Uterus (tissue), 4 donors: ENCODE measurements at places on chromosomes 2 and 18. TPM values are rescaled to one million over a fixed set of nuclear protein-coding genes. Genes with fewer than 3 reads are reported as not detected.

DNA sequence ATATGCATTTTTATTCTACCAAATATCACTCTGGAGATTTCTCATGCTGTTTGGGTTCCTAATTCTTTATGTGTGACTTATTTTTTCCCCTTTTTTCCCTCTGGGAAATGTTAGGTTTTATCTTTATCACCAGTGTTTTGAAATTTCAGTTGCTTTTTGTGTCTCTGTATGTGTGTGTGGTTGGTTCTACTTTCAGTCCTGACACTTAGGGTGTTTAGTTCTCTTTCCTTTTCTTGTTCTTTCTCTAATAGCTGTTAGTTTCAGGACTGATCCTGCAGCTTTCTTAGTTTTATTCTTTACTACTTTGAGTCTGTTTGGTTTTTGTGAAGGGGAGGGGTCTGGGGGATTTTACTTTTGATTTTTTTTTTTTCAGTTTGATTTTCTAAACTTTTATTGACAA is 23.1 kb downstream of the PPM1B start:
- DNase-seq: no peak

DNA sequence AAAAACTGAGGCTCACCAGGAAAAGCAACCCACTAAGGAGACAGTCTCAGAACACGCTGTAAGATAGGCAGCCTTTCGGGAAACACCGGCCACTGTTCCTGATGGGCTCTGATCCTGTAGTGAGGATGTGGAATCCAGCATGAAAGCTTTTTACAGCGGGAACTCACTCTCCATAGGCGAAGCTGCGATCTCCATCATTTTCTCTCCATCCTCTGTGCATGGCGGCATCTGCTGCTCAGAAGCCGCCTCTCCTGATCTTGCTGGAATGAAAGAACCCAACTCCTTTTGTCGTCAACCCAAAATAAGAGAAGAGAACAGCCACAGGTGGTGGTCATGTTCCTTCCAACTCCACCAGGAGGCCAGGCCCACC is 49.9 kb downstream of the TMEM18 start:
- no peak for DNase-seq

GRCh38 chr2:100782380-100782878 is 37.5 kb upstream of the NPAS2 start:
- no peak for DNase-seq

DNA sequence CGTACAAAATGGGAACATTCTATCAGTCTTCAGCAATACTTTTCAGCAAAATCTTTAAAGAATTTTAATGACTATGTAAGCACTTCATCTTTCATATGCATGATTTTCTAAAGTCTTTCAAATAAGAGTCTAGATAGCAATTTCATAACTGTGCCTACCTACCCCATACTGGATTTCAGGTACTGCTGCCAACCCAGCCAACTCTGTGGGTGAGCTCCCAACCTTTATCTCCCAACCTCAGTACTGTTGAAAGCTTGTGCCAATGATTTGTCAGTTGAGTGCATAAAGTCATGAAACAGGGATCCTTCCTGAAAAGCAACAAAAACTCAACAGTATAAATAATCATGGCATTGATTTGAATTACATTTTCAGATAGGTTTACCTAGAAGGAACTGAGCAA is 296.9 kb downstream of the PID1 start:
- DNase-seq: no peak

GRCh38 chr18:71194438-71194837 is 905.6 kb downstream of the SOCS6 start:
- DNase-seq: no peak

GRCh38 chr2:49796266-49796665 is 642.0 kb upstream of the FSHR start:
- no peak for DNase-seq

GRCh38 chr2:31859959-31860358 is 150.8 kb downstream of the MEMO1 start:
- no peak for DNase-seq

DNA sequence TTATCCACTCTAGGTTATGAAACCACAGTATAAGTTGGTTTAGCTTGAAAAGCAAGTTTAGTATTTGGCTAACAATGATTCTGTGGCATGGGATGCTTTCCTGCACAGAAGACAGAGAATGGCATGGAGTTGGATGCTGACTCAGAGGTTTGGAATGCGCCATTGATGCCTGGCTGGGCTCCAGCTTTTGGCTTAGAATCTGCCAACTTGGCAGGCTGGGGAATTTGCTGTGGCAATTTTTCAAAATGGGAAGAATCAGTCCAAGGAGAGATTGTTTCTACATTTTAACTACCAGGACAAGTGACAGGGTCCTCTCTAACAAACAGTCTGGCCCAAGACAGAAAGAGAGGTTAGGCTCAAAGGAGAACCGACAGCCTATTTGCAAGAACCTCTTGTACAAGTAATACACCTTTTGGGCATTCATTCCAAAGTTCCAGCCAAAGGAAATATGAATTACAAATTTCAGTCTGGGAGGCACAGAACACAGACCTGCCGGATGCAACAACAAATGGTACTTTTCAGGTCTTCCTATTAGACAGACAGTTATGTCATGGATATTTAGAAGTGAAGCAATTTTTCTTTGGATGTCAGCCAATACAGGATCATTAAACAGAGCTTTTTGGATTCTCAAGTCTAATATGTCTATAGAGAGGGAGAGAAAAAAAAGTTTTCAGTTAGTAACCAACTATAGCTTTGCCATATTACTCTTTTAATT is 1027.7 kb downstream of the TMEM182 start:
- DNase-seq: no peak

DNA sequence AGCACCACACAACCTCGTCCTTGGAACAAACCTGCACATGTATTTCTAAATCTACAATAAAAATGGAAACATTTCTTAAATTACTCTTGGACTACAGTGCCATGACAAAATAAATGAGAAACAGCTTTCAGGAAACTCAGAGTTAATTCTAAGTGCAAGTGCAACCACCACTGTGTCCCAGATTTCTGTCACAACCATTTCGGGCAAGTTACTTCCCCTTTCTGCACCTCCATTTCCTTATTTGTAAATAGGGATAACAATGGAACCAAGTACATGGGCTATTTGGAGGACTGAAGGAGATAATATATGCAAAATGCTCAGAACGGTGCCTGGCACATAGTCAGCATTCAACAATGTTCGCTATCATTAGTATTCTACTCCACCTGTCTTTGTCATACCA is 93.2 kb downstream of the CACNB4 start:
- no peak for DNase-seq

GRCh38 chr2:206408323-206409320 is 34.7 kb upstream of the ADAM23 start:
- DNase-seq: no peak

DNA sequence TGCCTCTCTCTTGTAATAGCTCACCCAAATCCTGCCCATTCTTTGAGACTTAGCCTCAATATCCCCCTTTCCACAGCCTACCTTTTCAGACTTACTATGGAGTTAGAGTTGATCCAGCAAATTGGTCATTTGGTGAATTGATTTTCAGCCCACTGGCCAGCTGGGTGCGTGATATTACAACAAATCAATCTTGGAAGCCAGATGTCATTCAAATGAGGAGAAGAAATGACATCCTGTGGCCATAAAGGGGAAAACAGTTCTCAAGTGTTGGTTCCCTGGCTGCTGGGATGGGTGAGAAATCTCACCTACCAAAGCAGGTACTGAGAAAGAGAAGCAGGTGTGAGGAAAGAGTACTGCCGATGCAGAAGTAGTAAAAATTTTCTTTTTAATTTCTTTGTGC is 36.7 kb upstream of the FOXI3 start:
- DNase-seq: no peak

DNA sequence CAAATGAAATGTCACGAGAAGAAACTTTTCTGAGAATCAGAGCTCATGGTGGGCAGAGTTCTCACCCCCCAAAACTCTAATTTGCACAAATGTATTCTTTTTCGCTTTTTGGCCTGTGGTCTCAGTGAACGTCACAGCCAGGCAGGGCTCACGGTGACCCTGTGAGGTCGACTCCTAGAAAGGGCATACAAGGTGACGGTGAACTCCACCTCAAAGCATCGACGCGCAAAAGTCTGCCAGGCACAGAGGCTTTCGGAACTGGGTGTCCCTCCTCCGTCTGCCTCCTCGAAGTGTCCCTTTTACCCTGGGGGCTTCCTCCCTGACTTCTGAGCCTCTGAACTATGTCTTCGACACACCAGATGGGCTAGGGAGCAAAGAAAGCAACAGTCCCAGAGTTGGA is 139.2 kb upstream of the PXDN start:
- DNase-seq: no peak

ST8SIA3 gene
- total RNA-seq: not detected

RSAD2 gene
- 12.2 TPM for total RNA-seq

FBXO41 gene
- 1.5 TPM for total RNA-seq

SCN2A gene
- 0.88 TPM for total RNA-seq

CNRIP1 gene
- 40.6 TPM for total RNA-seq

TFCP2L1 gene
- total RNA-seq: under 0.01 TPM

UGT1A8 gene
- total RNA-seq: not detected

RUFY4 gene
- total RNA-seq: not detected

MROH2A gene
- total RNA-seq: not detected
